RWPE1 (cell line): ENCODE measurements at places on chromosomes 1 and 21.

- DNase-seq: no peak
These were observed 278.4 kb downstream of the TM2D1 start for GRCh38 chr1:61446531-61446991.

DNA sequence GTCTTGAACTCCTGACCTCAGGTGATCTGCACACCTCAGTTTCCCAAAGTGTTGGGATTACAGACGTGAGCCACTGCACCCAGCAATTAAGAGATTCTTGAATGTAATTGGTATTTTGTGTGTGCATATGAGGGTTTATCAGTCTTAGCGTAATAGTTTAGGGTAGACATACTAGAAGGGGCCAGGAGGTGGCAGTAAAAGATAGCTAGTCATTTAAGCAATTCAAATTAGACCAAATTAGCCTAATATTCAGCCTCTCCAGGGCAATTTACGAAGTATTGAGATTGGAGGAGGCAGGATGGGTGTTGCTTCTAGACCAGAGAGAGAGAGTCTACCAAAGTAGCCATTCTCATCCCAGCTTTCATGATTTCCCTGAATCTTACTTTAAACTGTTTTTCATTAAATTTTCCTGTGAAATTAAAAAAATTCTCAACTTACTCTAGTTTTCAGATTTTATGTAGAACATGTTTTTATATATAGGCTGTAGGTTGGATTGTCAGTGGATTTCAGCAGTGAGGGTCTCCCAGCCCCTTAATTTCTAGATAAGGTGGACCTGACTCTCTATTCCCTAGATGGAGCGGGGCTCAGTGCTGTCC, 119.7 kb downstream of the HHAT start:
- peak; percentile 47 for DNase-seq

DNA sequence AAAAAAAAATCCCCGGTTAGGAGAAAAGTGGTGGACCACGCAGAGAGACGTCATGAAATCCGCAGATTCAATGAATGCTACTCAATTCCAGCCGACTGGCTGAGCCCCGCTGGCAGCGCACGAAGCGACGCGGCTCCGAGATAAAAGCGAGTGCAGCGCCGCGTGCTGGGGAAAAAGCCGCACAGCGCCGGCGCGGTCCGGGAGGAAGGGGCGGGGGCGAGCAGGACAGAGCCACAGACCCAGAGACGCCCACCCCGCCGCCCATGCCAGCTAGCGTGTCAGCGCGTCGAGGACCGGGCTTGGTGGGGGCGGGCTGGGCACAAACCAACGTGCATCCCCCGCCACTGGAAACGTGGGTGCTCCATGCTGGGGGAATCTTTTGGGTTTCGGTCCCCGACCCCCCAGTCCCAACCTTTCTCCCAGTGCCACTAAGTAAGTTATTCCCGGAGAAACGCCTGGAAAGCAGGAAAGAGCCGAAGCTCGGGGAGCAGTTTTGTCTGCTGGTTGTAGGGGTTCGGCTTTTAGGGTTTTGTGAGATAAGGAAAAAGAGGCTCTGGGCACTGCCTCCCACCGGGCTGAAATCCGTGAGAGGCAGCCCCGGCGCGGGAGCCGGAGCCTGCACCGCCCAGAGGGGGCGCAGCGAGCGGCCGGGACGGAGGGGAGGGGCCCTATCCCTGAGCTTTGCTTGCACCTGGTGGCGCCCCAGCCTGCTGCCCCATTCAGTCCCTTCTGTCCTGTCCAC, at the start of gene KCNJ6:
Gene KCNJ6, minus strand, starts transcription at position 148 of the 742 bp plus-strand sequence. CDS start 75,775 bp downstream, outside the sequence.
- peak; percentile 60 for DNase-seq

DNA sequence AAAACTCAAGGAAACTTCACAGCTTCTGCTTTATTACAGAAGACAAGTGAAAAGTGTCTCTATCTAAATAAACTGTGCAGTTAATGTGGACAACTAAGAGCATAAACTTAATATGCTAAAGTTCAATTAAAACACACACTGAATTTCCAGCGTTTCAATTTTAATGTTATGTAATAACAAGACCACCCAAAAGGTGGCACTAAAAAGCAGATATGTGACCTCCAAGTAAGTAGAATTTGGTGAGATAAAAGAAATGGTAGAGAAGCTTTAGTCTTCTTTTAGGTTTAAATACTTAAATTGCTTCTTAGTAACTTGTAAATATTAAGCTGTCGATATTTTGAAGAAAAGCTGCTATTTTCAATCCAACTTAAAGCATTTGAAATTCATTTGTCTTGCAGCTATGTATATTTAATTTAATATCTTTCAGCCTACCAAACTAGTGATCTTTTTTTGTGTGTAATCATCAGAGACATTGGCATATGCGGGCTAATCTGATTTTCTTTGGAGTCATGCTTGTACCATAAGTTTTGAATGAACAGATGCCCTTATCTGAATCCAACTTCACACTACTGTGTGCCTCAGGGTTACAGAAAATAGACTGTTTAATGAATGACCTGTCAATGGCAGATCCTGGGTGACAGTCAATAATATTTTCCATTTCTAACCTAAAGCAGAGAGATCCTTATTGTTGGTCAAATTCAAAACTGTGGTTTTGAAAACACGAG, 36.5 kb upstream of the ADAMTS1 start:
- no peak for DNase-seq

DNA sequence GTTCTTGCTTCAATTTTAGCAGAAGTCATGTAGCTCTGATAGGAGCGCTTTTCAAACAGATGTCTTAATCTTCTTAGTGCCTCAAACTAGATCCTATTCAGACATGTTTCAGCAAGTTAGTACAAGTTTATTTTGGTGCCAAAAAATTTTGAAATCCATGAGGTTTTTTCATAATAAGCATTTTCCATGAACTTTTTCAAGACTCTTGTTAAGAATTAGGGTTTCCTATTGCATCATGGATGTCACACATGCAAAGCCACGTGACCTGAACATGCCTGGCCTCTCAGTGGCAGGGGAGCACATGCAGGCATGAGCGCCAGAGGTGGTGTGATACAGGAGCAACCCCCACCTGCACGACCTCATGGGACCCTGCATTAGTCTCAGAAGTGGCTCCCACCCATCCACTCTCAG, 67.6 kb downstream of the POFUT2 start:
- DNase-seq: no peak

DNA sequence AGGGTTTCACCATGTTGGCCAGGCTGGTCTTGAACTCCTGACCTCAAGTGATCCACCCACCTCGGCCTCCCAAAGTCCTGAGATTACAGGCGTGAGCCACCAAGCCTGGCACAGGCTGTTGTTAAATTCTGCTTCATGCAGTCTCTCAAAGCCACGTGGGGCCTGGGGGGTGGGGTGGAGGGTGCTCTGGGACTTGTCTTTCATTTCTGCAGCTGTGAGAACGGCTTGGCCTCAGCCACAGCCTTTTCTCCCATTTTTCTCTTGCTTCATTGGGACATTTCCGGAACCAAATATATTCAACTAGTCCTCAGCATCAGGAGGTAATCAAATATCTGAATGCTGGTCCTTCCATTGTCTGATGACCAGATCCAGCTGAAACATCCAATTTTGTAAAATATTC, 27.6 kb upstream of the KCNE2 start:
- DNase-seq: no peak

- DNase-seq: no peak
These were observed 54.4 kb upstream of the NEK7 start for GRCh38 chr1:198102454-198102827.

DNA sequence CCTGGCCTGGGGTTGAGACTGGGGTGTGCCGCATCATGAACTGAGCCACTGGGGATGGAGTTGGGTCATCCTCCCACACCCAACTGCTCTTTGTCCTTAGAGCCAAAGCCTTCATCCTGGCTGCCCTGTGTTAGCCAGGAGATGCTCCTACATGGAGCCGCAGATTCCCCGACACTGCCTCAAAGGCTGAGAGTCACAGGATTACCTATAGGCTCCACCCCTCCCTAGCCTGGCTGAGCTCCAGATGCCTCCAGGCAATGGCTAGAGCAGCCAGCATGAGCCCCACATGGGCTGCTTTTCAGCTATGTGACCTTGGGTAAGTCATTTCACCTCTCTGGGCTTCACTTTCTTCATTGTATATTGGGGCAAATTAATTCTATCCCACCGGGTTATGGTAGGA, 119.9 kb upstream of the POU3F1 start:
- peak; percentile 33 for DNase-seq

- no peak for DNase-seq
These were observed 2.2 kb downstream of the CERS2 start for GRCh38 chr1:150972417-150972940.

DNA sequence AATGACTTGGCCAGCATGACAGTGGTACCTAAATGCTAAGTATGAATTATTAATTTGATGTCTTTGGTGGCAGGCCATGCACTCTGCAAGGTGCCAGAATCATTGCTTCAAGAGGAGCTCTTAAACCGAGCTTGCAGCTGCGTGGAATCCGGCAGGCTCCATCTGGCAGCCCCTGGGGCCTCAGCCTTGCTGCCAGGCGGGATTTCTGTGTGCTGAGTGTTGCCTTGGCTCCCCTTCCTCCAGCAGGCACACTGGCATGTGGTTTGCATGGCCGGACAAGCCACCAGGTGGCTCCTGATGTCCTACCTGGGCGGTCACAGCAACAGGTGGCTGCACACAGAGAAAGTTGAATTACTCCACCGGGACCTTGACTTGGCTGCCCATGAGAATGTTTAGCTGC, 155.4 kb downstream of the URB2 start:
- no peak for DNase-seq

GRCh38 chr1:51551081-51551480, 32.0 kb upstream of the EPS15 start:
- DNase-seq: no peak

GRCh38 chr1:155131856-155132255, 3.8 kb upstream of the SLC50A1 start:
- DNase-seq: no peak

DNA sequence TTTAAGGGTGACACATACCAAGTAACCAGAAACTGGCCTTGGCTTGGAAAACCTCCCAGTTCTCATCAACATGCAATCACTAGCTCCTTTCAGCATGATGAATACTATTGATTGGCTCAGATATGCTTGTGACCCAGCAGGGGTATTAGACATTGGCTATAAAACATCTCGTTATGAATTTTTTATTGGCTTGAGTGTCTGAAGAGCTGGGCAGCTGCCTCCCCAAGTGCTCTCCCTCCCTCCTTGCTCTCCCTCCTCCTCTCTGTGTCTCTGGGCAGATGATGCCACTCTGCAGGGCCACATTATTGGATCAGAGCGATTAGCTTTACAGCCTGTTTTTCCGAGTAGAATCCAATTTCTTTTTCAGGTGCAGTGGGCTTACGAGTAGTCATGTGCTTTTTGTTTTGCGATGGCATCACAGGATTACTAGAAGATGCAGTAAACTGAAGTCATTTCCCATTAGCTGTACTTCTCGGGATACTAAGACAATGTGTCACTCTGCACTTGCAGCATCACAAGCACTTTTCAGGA, 79.3 kb upstream of the ATF3 start:
- DNase-seq: no peak

- no peak for DNase-seq
These were observed 1.7 kb upstream of the TNFRSF9 start for GRCh38 chr1:7942214-7942921.

- peak; percentile 82 for DNase-seq
These were observed 272.2 kb downstream of the TNR start for GRCh38 chr1:175471039-175471800.

DNA sequence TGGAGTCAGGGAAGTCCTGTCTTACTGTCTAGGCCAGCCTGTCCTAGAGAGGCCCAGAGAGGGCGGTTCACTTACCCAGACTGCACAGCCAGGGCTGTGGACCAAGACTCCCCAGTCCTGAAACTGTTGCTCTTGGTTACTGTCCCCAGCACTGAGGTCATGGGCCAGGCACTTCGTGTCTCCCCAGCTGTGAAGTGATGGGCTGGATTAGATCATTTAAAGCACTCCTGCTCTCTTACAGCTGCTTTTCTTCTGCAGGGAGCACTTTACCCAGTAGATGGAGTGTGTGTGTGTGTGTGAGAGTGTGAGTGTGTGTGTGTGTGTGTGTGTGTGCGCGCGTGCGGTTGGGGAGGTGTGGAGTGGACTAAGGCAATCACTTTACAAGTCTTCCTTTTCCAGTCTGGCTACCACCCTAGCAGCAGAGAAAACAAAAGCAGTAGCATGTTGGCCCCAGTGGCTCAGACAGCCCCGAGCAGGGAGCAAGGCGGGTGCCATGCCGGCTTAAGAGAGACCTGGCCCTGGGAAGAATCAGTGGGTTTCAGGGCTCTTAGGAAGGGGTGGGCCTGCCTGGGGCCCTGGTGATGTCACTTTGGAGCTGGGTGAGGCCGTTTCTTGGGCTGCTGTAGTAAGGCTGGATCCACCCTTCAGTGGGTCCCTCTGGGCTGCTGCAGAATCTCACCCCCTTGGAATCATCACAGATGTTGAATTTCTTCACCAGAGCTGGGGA, 2.4 kb downstream of the SPSB1 start:
- no peak for DNase-seq

DNA sequence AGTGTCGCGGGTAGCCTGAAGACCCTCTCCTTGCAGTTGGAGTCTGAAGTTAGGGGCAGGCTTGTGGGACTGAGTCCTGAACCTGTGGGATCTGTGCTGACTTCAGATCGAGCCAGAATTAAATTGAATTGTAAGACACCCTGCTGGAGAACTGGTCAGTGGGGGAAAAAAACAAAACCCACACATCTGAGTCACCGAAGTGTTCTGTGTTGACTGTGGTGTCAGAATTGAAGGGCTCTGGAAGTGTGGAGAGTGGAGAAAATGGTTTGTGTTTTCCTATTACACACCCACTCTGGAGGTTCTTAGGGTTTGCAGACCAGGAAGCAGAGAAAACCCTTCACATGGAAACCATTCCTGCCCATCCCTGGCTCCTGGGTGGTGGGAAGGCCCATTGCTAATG, 209.5 kb upstream of the GALNT2 start:
- DNase-seq: no peak

- DNase-seq: no peak
These were observed 11.2 kb downstream of the IFT25 start for GRCh38 chr1:53934170-53934765.

DNA sequence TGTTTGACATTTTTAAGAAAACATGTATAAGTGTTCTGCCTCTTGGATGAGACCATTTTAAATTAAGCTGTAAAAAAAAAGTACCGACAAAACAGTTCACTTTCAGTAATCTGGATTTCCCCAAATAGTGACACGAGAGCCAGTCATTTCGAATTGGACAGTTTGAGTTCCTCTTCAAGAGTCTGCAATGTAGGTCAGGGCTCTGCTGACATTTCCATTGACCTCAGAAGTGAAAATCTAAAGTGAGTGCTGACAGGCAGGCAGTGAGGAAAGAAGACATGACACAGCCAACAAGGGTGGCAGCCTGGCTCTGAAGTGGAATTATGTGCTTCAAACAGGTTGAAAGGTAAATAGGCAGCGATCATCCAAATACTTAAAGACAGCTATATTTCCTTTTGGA, at the start of gene IL23R:
Gene IL23R, plus strand, starts transcription at position 259 of the 400 bp plus-strand sequence. CDS start 1,667 bp downstream, outside the sequence.
- DNase-seq: no peak

DNA sequence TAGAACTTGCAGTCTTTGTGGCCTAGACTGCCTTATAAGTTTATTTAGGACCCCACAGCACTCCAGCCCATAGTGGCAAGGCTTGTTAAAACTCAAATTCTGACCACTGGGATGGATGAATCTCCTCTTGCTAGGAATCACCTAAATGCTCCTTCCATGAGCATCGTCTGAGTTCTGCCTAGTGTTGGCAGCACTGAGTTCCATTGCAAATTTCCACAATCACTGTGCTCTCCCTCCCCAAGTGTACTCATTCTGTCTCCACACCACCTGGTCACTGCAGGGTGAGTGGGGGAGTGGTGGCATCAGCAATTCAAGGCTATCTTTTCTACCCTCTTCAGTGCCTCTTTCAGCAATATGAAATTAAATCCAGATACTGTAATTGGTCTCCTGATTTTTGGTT, 46.7 kb upstream of the PTBP2 start:
- no peak for DNase-seq

GRCh38 chr1:99331083-99331482, 66.8 kb downstream of the PLPPR4 start:
- no peak for DNase-seq

- DNase-seq: no peak
These were observed 973 bp downstream of the SDF4 start for GRCh38 chr1:1230656-1231399.
